ENCODE measurements at places on chromosomes 3 and 15. TPM values are rescaled to one million over a fixed set of nuclear protein-coding genes. Genes with fewer than 3 reads are reported as not detected.
A peak's percentile ranks its signal among the peaks of the same experiment; 100 is the strongest.

- H3K4me3 ChIP-seq, result no peak overlapping the region
- peaks cover 17% of the 10 kb centered on the region for H3K4me1 ChIP-seq
- no peak overlapping the region for H3K27ac ChIP-seq
Measured at GRCh38 chr15:57436166-57436565, 59.9 kb downstream of the CGNL1 start.

- H3K4me3 ChIP-seq, result peak overlapping the region; percentile 42
- peaks cover 9% of the 10 kb centered on the region for H3K4me1 ChIP-seq
- peaks cover 71% of the 10 kb centered on the region for H3K27me3 ChIP-seq
- peak; percentile 78 for DNase-seq
- H3K36me3 ChIP-seq, result peaks cover 5% of the 10 kb centered on the region
- H3K27ac ChIP-seq, result no peak overlapping the region
Measured at GRCh38 chr3:13877911-13878280, 2.0 kb downstream of the WNT7A start.

- no peaks in the 10 kb centered on the region for H3K27me3 ChIP-seq
- H3K36me3 ChIP-seq, result no peaks in the 10 kb centered on the region
- no peak overlapping the region for H3K27ac ChIP-seq
- no peak overlapping the region for H3K4me3 ChIP-seq
- no peaks in the 10 kb centered on the region for H3K4me1 ChIP-seq
- no peak for DNase-seq
Measured at GRCh38 chr3:18739099-18739433, 313.9 kb upstream of the SATB1 start.

GRCh38 chr15:29698030-29698701 is 124.1 kb downstream of the TJP1 start:
- H3K27me3 ChIP-seq, result no peaks in the 10 kb centered on the region
- H3K27ac ChIP-seq, result peak overlapping the region; percentile 36
- peaks cover 17% of the 10 kb centered on the region for H3K4me1 ChIP-seq
- no peak overlapping the region for H3K4me3 ChIP-seq
- DNase-seq, result no peak

DNA sequence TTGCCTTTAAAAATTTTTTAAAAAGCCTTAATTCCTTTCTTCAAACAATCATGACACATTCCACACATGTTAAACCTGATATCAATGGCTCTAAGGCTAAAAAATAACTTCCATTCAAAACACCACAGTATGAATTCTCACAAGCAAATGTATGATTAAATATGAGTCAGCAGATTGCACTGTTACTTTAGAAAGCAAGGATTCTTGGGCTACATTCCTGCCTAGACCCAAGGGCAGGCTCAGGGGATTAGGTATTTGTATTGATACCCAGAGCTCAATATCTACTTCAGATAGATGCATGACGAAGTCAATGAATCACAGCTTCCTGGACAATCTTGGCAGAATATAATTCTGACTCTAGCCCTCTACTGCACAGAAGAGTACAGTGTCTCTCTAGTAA is 65.7 kb downstream of the RARB start:
- H3K4me1 ChIP-seq, result peaks cover 74% of the 10 kb centered on the region
- no peak overlapping the region for H3K4me3 ChIP-seq
- H3K27ac ChIP-seq, result peak overlapping the region; percentile 83
- DNase-seq, result no peak

DNA sequence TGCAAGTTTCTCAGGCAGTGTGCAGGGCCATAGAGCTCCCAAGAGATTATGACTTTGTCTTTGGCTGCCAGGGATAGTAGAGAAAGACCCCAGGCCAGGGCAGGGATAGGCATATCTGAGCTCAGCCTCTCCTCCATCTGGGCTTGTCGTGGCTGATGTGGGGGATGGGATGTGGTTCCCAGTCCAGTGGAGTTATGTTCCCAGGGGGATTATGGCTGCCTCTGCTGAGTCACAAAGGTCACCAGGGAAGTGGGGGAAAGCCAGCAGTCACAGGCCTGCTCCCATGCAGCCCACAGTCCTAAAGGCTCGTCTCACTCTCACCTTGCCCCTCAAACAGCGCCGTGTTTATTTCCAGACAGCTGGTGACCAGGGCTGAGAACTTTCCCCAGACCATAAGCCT is 354.9 kb downstream of the SI start:
- no peaks in the 10 kb centered on the region for H3K4me1 ChIP-seq
- no peak overlapping the region for H3K4me3 ChIP-seq
- H3K27ac ChIP-seq, result no peak overlapping the region
- H3K27me3 ChIP-seq, result peaks cover 2% of the 10 kb centered on the region
- no peak for DNase-seq

DNA sequence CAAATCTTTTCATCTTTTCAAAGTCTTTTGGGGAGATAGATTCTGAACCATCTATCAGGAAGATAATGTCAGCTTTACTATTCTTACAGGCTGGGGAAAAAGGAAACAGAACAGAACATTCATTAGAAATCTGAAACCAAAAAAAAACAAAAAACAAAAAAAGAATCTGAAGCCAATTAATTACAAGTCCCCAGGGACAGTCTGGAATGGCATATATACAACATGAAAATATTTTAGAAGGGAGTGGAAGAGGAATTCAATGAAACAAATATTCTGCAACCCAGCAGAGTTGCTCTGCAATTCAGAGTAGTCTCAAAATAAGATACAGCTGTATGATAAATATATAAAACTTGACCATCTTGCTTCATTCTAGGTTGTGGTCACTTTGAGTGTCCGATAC is 41.7 kb upstream of the CAPN7 start:
- H3K4me3 ChIP-seq, result no peak overlapping the region
- no peaks in the 10 kb centered on the region for H3K36me3 ChIP-seq
- DNase-seq, result no peak
- no peak overlapping the region for H3K27ac ChIP-seq

DNA sequence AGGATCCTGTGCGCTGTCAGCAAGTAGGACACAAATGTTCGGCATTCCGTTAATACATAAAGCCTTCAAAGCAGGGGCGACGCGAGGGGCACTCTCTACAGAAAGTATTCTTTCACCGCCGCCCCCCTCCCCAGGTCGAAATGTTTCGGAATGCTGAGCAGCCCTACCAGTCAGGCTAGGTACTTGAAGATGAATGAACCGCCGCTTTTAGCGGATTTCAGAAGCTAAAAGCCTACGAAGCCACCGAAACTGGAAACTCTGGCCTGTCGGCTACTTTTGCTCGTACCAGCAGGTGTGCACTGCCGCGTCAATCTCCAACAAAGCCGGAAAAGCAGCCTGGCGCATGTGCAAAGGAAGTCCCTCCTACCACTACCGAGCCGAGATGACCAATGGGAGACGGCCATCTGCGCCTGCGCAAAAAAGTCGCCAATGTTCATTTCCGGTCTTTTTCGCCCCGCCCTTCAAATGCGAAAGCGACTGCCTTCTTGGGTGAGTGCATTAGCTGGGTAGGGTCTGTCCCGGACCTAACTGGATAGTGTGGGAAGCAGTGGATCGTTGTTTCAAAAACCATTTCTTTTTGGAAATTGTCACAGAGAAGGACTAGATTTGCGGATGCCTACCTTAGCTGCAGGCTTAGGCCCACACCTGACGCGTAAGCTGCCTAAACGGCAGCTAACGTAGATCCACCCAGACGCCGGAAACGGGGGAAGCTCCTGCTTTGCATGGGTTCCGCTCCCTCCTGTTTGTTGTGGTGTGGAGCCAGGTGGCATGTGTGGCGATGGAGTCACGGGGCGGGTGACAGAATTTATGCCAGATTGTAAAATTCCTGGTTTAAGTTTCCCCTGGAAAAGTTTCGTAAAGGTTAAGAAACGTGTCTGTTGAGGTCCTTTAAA is at the start of gene WDR5B:
WDR5B (minus strand) TSS at position 301 of the 893 bp plus-strand sequence. CDS start 534 bp downstream, outside the sequence.
- peak within 1 kb of the TSS; percentile 95 for H3K4me3 ChIP-seq
- H3K27me3 ChIP-seq, result no peaks in the 10 kb centered on the region
- peak within 1 kb of the TSS; percentile 99 for H3K27ac ChIP-seq
- peaks cover 49% of the 10 kb centered on the region for H3K4me1 ChIP-seq
- peak; percentile 98 for DNase-seq

DNA sequence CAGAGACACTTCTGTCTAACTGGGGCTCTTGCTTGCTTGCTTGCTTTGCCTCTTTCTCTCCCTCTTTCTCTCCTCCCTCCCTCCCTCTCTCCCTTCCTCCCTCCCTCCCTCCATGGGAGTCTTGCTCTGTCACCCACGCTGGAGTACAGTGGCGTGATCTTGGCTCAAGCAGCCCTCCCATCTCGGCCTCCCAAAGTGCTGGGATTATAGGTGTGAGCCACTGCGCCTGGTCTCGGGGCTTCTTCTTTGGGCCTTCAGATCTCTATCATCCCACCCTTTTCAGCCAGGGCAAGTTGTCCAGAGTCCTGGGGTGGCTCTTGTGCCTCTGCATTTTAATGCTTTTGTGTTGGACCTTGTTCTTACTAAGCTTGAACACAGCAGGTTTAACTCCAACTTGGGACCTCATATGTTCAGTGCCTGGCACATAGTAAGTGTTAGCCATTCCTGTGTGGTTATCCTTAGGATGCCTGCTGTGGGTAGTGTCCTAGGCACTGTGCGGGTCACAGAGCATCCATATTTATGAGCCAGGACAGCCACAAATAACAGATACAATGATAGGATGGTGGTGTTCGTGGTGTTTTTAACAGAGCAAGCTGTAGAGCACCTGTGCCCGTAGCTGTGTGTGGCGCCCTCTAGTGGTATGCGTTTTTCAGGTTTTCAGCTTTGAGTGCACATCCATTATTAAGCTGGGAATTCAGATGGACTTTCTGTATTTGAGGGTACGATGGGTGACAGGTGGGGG is 75.1 kb downstream of the CCK start:
- no peak overlapping the region for H3K4me3 ChIP-seq
- peak overlapping the region; percentile 49 for H3K27ac ChIP-seq
- peaks cover 25% of the 10 kb centered on the region for H3K36me3 ChIP-seq
- H3K4me1 ChIP-seq, result peaks cover 19% of the 10 kb centered on the region

GRCh38 chr3:139309880-139310279 is 33.9 kb upstream of the MRPS22 start:
- H3K27ac ChIP-seq, result no peak overlapping the region
- H3K27me3 ChIP-seq, result peaks cover 10% of the 10 kb centered on the region
- H3K4me3 ChIP-seq, result no peak overlapping the region
- DNase-seq, result no peak
- H3K36me3 ChIP-seq, result no peaks in the 10 kb centered on the region

GRCh38 chr3:30443756-30444673 is 162.4 kb upstream of the TGFBR2 start:
- H3K36me3 ChIP-seq, result no peaks in the 10 kb centered on the region
- H3K27ac ChIP-seq, result peak overlapping the region; percentile 4

GRCh38 chr15:78893538-78893937 is 20.8 kb downstream of the MORF4L1 start:
- peak overlapping the region; percentile 41 for H3K27ac ChIP-seq
- H3K4me1 ChIP-seq, result peaks cover 19% of the 10 kb centered on the region
- H3K36me3 ChIP-seq, result peaks cover 51% of the 10 kb centered on the region
- no peak overlapping the region for H3K4me3 ChIP-seq

- no peak overlapping the region for H3K4me3 ChIP-seq
- no peaks in the 10 kb centered on the region for H3K27me3 ChIP-seq
- no peaks in the 10 kb centered on the region for H3K36me3 ChIP-seq
- DNase-seq, result no peak
- no peaks in the 10 kb centered on the region for H3K4me1 ChIP-seq
- no peak overlapping the region for H3K27ac ChIP-seq
Measured at GRCh38 chr3:121362035-121362734, 183.6 kb downstream of the POLQ start.

DNA sequence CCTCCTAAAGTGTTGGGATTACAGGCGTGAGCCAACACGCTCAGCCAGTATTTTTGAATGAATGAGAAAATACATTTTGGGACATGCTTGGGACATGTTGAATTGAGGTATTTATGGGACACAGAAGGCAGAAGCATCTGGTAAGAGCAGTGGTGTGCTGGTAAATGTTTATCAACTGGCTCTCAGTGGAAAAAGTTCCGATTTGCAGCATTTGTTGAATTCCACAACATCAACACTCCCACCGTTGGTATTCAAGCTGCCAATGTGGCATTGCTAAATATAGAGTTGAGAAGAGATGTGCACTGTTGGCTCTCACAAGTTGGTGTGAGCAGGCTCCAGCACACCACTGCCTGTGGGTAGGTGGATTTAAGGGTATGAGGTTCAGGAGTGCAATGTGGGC is 35.8 kb upstream of the LRRFIP2 start:
- H3K4me3 ChIP-seq, result no peak overlapping the region
- DNase-seq, result no peak
- no peaks in the 10 kb centered on the region for H3K27me3 ChIP-seq
- H3K27ac ChIP-seq, result no peak overlapping the region

DNA sequence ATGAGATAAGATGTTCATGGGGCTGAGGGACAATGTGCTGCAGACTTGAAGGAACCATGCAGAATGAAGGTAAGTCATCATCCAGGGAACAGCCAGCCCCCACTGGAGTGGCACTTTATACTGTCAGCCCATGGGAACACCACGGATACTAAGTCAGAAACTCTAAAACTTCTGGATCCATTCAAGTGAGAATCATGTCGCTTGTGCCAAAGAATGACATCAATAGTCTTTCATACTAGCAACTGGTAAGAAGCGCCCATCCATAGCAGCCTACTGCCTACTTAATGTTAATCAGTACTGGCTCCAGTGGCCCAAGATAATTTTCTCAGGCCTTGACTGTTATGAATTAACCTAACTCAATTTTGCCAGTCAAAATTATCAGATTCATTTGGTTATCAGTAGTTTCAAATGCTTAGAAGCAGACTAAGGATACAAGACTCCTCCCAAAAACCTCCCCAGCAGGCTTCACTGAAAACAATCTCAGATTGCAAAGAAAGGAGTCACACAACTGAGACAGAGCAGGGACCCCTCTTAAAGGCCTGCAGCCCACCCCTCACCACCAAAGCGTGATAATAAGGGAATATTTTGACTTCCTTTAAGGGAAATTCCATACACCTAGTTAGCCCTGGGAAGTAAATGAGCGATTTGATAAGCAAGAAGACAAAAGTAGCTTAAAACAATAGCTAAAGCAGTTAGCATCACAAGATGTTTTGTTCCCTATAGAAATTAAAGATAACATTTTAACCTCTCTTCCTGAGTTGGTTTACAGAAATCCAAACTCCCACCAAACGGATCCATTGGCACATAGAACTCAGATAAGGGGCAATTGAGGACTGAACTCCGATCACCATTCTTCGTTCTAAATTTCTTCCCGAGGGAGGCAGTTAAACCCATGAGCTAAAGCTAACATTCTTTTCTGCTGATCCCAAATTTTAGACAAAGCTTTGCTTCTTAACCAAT is 98.8 kb downstream of the TGFBR2 start:
- peaks cover 4% of the 10 kb centered on the region for H3K36me3 ChIP-seq
- no peaks in the 10 kb centered on the region for H3K27me3 ChIP-seq
- no peaks in the 10 kb centered on the region for H3K4me1 ChIP-seq
- no peak overlapping the region for H3K4me3 ChIP-seq
- no peak overlapping the region for H3K27ac ChIP-seq
- DNase-seq, result no peak

DNA sequence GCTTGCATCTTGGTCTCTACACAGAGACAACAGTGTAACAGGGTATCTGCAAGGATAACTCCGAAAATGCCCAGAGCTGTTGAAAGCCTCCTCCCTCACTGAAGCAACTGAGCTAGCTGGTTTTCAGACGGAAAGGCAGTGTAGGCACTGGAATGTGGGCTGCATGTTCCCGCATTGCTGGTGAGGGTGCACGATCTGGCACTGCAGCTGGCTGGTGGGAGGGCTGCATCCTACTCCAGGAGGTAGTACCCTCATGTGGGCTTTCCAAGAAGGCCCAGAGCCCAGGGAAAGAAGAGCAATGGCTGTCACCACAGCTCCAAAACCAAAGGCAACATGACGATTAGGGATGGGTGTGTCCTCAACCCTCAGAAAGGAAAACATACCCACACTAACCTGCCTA is 28.7 kb upstream of the RPS17 start:
- no peaks in the 10 kb centered on the region for H3K36me3 ChIP-seq
- H3K4me1 ChIP-seq, result peaks cover 18% of the 10 kb centered on the region
- no peak for DNase-seq
- no peak overlapping the region for H3K27ac ChIP-seq
- H3K27me3 ChIP-seq, result peaks cover 5% of the 10 kb centered on the region

SLC15A2 gene
- total RNA-seq, result 0.92 TPM

SPESP1 gene
- not detected for total RNA-seq

CD200 gene
- 1.8 TPM for total RNA-seq

AGTR1 gene
- total RNA-seq, result 2.2 TPM

OR5K2 gene
- not detected for total RNA-seq
